ENCODE measurements at places on chromosomes 6 and 20.

- DNase-seq = no peak
These were observed 8.6 kb downstream of the MAP3K5 start for GRCh38 chr6:136783495-136784270.

- DNase-seq = peak; percentile 80
These were observed 162.7 kb downstream of the KCNQ5 start for GRCh38 chr6:72784581-72784980.

GRCh38 chr6:105077596-105078385 is 102.0 kb downstream of the POPDC3 start:
- peak; percentile 78 for DNase-seq

DNA sequence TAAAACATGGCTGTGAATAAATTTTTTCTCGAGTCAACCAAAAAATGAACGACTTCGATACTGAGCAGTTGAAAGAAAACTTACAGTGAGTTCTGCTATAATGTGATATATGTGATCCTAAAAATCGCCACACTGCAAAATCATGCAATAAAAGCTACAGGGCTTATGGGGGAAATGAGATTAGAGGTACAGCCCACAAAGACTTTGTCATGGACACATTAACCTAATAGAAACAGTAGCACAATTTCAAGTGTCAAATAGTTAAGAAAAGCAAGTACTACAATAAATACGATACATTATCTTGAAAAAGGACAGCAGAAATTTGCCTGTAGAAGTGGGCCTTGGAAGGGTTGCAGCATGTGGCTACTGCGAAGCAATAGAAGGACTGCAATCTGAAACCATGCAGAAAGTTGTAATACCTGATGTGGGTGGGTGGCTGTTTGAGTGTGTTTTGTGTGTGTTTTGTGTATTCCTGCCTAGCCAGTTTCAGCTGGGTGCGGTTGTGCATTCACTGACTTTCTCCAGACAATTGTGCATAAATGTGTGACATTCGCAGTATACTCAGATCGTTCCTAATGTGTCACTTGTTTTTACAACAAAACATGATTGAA is 79.1 kb downstream of the RPP40 start:
- DNase-seq = no peak

DNA sequence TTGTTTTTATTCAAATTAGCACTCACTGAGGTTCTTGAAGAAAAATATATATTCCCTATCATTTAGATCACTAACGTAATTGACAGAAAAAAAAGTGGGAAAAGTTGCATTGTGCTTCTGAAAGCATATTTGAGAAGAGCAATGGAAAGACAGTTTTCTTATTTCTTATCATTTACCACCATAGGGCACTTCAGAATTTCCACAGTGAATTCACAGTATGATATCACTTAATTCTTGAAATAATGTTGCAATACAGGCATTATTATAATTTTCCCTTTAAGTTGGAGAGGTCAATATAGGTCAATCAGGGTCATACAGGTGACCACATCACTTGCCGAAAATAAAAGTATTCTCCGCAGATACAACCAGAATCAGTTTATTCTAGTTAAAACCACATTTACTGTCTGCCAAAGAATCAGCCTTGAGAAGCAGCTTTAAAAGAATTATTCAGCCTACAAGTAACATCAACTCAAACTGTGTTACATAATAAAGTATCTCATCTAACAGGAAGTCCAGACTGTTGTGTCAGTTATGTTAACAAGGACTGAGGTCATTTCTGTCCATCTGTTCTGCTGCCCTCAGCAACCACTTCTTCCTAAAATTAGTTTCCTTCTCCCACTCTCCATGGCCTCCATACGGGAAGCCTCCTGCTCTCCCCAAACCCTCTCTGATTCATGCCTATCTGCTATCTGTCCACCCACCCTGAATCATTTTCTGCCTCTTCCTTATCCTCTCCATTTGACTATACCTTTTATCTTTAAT is 121.2 kb downstream of the SIM1 start:
- peak; percentile 66 for DNase-seq

- no peak for DNase-seq
These were observed 10.7 kb downstream of the MANEA start for GRCh38 chr6:95587989-95588388.

DNA sequence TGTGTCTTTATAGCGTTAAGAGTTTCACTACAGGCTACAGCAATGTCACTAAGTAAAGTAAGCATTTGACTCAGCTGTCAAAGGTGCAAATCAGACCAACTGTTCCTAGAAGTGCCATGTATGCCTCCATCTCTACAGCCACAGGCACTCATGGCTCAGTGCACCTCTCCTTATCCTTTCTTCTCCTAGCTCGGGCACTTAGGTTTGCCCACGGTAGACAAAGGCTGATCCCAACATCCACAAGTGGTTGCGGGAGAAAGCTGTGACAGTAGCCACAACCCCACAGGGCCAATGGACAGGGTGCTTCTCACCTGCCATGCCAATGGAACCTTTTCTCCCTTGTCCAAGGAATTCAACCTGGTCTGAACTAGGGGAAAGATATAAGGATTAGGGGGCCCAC is 228.5 kb upstream of the EXOC2 start:
- no peak for DNase-seq

DNA sequence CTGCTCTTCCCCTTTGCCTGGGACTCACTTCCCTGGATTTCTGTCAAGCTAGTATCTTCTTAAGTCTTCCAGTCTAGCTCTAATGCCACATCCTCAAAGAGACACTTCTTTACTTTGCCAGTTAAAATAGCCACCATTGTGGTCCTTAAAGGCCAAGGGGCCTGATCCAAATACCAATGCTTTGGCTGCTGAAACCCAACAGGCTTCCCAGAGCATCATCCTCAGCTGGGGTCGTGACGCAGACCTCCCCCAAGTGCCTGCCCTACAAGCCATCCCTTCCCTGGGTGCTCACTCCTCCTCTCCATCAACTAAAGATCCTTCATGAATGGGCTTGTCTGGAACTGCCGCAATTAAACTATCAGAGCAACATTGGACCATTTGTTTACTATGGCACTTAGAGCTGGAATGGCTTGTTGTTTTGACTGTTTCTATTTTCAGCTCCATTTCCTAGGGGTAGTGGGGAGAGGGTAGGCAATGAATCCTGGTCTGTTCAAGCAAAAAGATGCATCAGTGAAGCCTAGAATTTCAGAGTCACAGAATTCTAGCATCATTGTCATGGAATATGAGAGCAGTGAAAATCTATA is 79.6 kb upstream of the SIRPA start:
- no peak for DNase-seq

DNA sequence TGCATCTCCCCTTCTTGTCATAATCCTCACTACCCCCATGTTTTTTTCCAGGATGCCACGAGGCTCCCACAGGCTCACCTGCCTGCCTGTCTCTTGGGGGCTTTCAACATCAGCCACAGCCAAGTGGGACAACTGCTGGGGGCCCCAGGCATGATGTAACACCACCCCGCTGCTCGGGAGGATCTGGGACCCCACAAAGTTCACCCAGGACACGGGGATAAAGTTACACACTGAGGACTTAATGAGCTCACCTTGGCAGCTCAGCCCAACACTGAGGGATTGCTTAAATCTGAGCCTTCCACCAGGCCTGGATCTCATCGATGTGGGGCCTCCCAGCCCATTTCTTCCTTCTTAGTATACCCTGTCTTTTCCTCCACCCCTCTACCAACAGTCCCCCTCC is 56.4 kb upstream of the NNAT start:
- DNase-seq = no peak

DNA sequence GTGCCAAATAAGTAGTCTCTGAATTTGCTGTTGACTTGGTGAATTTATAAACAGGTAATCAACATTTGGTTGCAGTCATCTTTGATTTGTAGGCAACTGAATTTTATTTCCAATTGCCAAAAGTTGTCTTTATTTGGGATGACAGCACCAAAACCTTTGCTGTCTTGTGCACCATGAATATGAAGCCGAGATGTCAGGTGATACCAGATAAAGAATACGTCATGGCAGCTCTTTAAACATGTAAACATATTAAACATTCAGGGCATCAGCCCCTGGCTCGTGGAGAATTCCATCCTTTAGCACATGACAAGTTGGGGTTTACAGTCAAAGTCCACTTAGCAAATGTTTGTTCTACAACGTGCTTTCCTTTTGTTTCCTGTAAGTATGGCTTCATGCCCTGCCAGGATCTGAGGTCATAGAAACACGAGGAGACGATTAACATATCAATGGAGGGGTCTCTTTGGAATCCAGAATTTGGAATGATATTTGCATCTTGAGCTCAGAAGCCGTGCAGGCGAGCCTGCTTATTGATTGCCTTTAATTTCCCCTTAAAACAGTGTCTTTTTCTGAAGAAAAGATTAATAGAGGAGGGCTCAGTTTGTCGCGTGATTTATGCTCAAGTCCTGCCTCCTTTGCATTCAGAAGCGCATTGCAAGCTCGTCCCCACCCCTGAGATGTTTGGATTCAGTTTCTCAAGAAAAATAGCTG is 170.2 kb upstream of the ZNF217 start:
- peak; percentile 57 for DNase-seq

DNA sequence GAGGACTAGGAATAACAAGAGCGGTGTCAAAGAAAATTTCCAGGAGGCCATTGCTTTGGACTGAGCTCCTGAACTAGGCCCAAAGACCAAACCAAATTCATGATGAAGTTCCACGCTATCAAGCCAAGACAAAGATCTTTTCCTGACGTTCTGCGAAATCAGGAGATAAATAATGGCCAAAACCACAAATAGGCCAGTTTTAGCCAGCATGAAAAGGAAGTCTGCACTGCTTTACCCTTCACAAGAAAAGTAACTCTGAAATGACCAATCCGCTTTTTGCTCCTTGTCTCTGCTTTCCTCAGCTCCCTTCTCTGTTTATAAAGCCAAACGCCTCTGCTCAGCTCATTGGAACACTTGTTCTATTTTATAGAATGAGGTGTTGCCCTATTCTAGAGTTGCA is 6.7 kb downstream of the NCOA5 start:
- no peak for DNase-seq

DNA sequence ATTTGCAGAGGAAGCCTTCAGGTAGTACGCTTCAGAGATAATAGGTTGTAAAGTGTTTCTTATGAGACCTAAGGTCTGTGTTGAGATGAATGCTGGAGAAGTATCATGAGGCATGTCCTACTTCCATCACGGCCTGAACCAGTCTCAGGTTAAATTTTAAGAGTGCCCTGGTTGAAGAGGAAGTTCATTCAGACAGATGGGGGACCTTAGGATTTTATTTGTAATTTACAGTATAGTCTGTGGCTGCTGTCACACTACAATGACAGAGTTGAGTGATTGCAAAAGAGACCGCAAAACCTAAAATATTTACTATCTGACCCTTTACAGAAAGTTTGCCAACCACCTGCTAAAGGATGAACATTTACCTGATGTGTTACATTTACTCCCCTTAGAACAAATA is 70.9 kb downstream of the UST start:
- DNase-seq = no peak

- DNase-seq = no peak
These were observed 25.7 kb downstream of the HEBP2 start for GRCh38 chr6:138429761-138430160.

DNA sequence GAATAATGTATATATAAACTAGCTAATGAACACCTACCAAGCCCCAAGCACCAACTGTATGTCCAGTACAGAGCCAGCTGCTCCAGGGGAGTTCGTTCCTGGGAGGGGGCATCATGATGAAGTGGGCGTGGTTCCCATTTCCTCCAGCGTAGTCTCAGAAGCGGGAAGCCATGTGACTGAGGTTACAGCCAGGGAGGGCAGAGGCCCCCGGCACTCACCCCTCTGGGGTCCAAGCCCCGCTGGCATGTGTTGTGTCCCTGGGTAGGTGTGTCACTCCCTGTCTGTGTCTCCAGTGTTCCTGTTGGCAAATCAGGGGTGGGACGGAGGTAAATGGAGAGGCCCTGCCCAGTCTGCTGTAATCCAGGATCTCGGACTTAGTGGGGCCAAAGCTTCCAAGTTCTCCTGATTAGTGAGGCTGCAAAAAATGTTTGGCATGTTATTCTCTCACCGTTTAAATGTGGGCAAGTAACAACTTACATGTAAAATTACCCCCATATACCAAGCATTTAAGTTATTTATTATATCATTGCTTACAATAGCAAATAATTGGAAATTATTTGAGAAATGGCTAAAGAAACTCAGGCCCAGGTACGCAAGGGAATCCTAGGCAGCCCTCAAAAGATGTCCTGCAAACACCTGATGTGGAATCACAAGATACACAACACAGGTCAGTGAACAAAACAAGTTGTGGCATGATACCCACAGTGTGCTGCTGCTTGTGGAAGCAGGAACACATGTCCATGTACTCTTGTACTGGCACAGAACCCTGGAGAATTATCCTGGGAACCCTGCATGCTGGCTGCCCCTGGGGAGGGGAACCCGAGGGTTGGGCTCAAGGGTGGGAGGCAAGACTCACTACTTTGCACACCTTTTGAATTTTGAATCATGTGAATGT is 22.2 kb downstream of the FAM110A start:
- peak; percentile 10 for DNase-seq

- no peak for DNase-seq
These were observed 16.1 kb upstream of the SERPINB1 start for GRCh38 chr6:2857580-2858337.

DNA sequence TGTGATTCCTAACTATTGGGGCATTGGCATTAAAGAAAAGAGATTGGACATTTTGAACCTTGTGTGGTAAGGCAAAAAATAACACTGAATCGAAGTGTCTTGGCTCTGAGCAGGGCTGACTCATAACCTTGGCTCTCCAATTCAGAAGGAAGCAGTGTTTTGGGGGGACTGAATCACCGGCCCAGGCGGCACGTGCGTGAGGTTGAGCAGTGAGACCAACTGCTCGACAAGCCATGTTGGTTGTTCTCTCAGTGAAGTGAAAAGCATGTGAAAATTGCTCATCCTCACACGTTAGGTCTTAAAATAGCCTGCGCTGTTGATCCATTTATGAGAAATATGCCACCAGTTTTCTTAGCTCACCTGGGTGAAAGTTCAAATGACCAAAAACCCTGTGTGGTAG is 137.8 kb upstream of the SPACA1 start:
- peak; percentile 86 for DNase-seq

- DNase-seq = peak; percentile 86
These were observed 29.4 kb upstream of the RNF8 start for GRCh38 chr6:37324131-37325033.

GRCh38 chr6:157099912-157100593 is 223.3 kb downstream of the TMEM242 start:
- no peak for DNase-seq
